ENCODE measurements at places on chromosomes 3 and 15.

DNA sequence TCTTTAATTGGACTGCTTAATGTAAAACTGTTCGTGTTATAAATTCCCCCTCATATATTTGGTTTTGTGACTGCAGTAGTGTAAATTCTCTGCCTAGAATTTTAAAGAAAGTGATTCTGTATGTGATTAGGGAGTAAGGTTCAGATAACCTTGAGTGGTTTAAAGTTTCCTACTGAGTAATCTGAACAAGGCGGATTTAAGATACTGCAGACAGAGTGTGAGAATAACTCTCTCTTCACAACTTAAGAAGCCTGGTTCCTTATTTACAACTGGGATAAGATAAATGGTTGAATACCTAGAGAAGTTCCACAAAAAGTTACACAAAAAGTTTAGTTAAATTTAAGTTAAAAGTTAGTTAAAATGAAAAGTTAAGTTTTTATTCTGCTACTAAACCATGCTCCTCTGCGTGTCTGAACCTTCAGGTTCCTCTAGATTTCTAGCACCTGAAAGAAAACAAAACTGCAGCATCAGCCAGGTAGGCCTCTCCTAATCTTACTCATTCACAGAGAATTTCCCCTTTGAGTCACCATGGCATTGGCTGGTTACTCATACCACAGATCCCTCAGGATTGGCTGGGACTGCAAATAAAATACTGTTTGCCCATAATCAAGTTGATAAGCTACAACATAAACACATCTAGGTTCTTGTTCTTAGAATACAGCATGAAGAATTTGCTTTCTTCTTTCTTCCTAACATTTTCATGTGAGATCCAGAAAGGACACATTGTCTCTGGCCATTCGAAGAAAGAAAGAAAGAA, at the start of gene ARL14:
ARL14 (plus strand) TSS at position 614 of the 757 bp plus-strand sequence. CDS start 187 bp downstream, outside the sequence.
- no peak for DNase-seq

- no peak for DNase-seq
Measured at GRCh38 chr15:69013726-69014406, 629 bp upstream of the NOX5 start.

GRCh38 chr15:49737127-49737526, 116.3 kb downstream of the DTWD1 start:
- DNase-seq: no peak

DNA sequence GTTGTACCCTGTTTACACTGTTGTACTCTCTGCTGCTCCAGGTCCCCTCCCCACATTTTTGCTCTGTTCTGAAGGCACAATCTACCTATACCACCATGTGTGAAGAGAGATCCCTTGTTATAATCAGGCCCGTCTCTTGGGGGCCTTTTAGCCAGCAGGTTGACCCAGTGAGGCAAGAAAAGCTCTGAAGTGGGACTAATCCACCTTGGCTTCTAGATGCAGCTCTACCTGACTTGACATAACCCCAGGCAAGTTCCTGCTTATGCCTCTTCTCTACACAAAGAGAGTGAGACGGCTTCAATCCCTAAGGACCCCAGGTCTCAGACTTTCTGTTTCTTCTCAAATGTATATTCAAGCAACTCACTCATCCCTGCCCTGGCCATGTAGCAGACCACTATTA, 56.9 kb upstream of the MANF start:
- no peak for DNase-seq

- no peak for DNase-seq
Measured at GRCh38 chr3:184567946-184568559, 6.5 kb downstream of the EPHB3 start.

GRCh38 chr3:83224101-83224868, 1462.8 kb upstream of the GBE1 start:
- no peak for DNase-seq

DNA sequence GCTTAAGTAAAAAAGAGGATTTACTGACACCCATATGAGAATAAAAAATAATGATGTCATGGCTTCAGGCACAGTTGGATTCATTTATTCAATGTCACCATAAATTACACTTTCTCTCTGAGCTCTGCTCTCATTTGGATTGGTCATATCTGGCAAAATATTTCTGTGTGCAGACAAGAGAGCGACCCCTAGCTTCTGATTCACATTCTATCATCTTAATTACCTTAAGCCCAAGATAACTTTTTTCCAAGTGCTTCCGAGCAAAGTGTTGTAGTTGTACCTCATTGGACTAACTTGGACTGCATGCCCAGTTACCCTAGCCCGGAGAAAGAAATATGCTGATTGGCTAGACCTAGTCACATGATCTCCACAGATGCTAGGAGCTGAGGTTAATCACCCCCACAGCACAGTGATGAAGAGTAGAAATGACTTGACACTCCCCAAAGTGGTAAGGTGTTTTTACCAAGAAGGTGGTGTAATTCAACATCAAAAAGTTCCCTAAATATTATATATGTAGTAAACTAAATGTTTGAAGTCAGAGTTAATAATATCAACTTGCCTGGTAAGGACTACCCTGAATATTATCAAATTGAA, 552.2 kb upstream of the SUCLG2 start:
- no peak for DNase-seq

- no peak for DNase-seq
Measured at GRCh38 chr3:45795509-45795881, 841 bp downstream of the SLC6A20 start.

DNA sequence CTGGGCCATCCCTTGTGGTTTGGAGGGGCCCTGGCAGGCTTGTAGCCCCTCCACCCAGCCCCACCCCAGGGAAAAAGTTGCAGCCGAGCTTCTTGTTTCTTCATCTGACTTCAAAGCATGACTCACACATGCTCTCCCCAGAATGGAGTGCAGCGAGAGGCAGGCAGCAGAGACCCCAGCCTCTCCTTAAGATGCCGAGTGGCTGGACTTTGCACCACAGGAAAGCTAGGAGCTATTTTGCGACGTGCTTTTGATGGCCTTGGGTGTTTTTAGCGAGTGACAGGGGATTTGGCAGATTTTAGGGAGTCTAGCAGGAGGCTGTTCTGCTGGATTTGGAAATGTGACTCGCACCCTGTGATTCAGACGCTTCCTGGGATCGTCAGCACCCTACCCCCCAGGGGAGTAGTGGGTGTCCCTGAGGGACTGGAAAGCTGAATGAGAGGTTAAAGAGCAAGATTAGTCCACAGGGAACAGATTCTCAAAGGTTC, 14.2 kb downstream of the BAHD1 start:
- DNase-seq: no peak

GRCh38 chr15:44810237-44810636, 73.9 kb downstream of the TRIM69 start:
- no peak for DNase-seq

DNA sequence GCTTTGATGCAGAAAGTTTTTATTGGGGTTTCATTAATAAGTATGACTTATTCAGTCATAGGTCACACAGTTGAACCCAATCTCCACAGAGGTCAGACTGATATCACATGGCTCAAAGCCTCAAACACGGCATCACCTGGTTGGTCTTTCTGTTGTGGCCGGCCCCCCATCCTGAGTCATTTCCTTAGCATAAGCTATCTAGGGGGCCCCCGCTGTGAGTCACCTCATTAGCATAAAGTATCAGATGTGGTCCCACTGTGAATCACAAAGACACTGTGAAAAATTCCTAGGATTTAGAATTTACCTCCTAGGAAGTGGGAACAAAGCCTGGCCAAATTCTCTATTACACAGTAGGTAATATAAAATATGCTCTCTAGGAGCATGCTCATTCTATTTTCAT, 502.2 kb downstream of the PYDC2 start:
- no peak for DNase-seq

DNA sequence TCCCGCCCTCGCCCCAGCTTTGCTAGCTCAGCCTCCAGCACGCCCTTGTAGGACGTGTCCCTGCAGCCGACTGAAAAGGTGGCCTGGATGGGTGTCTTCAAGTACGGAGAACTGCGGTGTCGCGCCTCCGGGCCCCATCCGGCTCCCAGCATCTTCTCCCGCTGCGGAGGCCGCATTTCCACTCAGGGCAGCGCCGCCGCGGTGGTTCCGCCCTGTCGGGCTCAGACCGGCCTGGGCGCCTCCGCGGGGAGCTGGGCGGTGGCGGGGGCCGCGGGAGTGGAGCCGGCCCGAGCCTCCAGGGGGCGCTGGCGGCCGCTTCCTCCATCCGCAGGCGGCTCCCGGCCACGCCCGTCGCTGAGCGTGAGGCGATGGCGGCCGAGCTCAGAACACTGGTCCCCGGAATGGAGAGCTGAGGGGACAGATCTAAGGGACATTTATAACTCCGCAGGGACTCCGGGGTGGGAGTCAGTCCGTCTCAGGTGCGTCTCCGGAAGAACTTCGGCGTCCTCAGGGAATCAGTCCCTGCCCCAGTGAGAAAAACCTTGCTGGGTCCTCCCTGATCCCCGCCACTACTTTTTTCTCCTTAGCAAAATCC, 13.6 kb upstream of the SMCO1 start:
- peak; percentile 75 for DNase-seq
